RWPE1 (cell line): ENCODE measurements at places on chromosomes 6 and 20.

- DNase-seq: no peak
These were observed 4.2 kb upstream of the PHIP start for GRCh38 chr6:79082304-79082703.

GRCh38 chr20:48886194-48886593 is 35.3 kb upstream of the ARFGEF2 start:
- no peak for DNase-seq

DNA sequence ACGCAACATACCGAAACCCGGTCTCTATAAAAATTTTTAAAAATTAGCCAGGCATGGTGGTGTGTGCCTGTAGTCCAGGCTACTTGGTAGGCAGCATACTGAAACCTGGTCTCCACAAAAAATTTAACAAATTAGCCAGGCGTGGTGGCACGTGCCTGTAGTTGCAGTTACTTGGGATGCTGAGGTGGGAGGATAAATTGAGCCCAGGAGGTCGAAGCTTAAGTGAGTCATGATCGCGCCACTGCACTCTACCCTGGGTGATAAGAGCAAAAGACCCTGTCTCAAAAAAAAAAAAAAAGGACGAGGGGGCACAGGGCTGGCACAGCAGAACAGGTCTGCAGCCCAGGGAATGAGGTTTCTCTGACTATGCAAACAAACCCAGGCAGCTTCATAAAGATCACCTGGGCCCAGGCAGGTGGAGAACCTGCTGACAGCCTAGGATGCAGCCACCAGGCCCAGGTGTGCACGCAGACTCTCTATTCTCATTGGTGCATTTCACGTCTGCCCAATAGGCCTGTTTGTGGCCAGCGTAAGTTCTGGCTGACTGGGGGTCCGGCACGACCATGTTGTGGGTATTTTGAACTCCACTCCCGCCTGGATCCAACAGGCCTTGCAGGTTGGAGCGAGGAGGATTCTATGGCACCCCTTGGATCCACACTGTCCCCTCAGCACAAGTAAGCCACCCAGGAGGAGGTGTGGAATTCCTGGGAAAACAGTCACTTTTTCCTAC is 204.5 kb downstream of the PREX1 start:
- no peak for DNase-seq

DNA sequence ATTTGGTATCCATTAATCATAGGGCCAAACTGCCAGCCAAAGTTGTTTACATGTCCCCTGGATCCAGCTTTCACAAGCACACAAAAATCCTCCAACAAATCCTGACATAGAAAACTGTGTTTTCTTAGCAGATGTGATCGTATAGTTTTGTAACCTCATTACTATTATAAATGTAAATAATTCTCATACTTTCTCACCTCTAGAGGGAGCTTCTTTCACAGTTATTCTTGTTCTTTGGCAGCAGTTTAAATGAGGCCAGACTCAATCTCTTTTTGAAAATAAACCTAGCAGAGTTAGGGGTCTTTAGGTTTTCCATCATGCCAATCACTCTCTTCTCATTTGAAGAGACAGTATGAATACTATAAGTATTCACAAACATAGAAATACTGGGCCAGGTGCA is 17.0 kb upstream of the ZNF318 start:
- DNase-seq: no peak

DNA sequence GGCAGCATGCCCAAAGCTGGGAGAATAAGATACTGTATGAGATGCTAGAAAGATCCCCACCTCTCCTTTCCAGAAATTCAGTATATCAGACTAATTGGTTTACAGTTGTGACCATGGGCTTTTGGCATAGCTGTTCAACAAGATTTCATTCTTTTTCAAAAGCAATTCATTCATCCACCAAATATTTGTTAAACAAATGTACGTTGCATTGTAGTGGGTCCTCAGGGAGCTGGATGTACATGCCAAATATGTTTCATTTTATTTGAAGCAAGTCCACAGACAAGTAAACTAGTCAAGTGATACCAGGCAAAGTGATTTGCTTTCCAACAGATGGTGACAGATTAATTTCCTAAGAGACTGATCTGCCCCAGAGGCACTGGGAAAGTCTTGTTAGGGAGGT is 85.8 kb upstream of the ESR1 start:
- DNase-seq: no peak

DNA sequence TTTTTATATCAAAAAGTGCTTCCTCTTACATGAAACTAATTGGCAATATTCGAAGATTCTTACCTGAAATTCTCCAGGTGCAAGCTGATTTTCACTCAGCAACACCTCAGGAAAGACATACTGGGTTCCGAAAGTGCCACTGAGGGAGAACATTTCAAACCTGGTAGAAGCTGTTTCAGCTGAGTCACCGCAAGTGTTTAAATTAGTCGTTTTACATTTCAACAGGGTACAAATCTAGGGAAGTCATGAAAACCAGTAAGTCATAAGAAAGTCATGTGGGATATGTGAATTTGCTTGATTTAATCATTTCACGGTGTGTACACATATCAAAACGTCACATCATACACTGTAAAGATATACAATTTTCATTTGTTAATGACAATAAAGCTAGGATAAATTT is 25.3 kb upstream of the TAAR1 start:
- DNase-seq: no peak
